ENCODE measurements at places on chromosomes 11 and 22.

- peak; percentile 6 for DNase-seq
These were observed 667 bp downstream of the ACCS start for GRCh38 chr11:44066732-44067141.

DNA sequence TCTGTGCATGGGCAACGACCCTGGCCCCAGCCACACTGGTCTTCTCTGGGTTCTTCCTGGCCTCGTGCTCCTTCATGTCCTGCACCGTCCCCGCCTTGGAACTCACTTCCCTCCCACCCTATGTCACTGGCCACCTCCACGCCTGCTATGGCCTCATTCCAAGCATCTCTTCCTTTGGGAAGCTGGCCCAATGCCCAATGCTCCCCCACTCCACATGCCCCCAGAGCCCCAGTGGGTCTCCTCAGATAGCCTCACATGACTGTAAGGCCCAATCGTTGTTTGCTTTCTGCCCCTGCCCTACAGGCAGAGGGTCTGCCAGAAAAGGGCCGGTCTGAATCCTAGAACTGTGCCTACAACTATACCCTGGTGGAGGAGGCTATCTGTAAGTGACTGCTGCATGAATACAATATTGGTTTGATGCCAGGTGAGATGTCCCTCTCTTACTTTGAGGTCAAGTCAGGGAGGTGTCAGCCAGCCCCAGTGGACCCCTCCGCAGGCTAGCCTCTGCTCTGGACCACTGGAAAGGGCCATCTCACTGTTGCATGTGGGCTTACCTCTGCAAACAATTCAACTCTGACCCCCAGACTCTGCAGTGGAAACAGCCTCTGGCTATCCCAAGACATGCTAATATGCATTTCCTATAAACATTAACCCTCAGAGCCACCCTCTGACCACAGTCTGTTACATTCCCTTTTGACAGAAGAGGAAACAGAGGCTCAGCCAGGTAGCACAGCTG lies 2.1 kb upstream of the GNAZ start:
- DNase-seq: no peak

DNA sequence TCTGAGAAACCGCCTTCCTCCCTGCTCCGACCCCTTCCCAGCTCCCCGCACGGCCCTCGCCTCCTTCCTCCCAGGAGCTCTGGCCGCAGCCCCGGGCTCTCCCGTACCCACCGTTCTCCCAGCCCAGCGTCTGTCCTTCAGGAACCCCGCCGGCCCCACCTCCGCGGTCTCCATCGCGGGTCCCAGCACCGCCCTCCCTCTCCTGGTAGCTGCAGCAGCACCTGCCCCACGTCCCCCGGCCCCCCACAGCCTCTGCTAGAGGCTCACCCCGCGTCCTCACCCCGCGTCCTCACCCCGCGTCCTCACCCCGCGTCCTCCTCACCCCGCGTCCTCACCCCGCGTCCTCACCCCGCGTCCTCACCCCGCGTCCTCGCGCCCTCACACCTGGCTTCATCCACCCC lies 85.9 kb downstream of the WNT7B start:
- DNase-seq: no peak

GRCh38 chr11:104925850-104926249 lies 27.6 kb upstream of the CASP12 start:
- DNase-seq: no peak

GRCh38 chr22:46664301-46664855 lies 44.2 kb downstream of the GRAMD4 start:
- DNase-seq: no peak

- DNase-seq: no peak
These were observed 32.2 kb upstream of the OAF start for GRCh38 chr11:120178561-120179056.

DNA sequence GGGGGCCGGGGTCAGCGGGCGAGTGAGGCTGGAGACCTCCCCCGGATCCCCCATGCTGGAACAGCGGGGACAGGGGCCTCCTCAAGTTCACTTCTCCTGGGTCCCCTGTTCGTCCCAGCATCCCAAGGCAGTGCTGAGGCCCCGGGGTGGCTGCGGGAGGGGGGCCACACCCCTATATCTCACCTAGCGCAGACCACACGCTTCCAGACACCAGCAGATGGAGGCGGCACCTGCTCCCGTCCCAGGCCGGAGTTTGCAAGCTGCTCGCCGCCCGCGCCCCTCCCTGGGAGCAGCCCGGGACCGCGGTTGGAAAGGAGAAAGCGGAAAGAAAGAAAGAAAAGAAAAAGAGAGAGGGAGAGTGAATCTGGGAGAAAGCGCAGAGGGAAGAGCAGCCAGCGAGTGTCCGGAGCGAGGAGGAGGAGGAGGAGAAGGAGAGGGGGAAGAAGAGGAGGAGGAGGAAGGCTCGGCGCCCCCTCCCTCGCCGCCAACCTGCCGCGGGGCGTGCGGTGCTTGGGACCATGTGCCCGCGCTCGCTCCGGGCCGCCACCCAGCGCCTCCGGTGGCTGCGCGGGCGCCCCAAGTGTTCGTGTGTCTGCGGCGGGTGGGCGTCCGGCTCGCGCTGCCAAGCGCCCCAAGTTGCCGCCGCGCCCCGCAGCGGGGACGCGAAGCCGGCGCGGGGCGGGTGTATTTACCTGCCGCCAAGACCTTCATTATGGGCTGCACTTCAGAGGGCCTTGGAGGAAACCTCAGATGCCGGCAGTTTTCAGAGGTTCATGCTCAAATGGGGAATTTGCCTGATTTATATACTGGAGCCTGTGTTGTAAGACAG lies at the start of gene LIF:
LIF (minus strand) TSS at position 775 of the 829 bp plus-strand sequence; CDS start at position 711, 64 bp downstream.
- no peak for DNase-seq

- DNase-seq: no peak
These were observed 490.3 kb downstream of the BUD13 start for GRCh38 chr11:116282481-116282880.

DNA sequence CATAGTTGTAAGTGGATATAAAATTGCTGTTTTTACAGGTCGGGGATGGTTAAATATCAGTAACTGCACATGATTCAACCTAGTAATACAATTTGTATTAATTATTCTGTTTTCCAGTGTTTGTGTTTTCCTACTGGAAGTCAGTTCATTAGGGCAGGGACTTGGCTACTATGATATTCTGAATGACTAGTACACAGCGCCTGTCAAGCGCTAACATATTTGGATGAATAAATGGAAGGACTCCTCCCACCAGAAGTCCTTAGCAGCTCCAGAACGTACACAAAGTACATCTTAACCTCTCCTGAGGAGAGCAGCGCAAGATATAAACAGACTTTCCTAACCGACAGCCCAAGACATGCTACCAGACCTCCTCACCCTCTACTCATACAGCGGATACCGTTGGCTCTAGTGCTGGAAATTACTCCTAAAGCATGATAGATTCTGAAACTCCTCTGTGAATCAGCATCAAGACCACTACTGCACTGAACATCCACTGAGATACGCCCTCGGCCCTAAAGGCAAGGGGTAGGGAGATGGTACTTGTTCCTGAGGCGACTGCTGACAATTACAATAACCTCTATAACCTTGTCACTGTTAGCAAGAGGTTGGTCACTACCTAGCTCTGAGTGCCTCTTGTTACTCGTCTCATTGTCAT lies 79.1 kb downstream of the RDX start:
- no peak for DNase-seq

DNA sequence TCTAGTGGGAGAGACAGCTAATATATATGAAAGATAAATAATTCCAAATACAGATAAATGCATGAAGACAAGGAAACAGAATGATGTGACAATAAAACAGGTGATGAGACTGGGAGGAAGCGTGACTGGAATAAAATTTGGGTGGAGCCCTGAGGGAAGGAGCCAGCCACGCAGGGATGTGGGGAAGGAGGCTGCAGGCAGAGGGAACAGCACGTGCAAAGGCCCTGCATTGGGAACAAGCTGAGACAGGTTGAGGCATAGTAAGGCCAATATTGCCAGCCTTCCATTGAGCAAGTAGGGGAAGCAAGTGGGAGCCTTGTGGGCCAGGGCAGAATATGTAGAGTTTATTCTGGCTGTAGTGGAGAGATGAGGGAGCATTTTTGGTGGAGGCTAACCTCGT lies 107.5 kb upstream of the CRYBB3 start:
- DNase-seq: no peak

DNA sequence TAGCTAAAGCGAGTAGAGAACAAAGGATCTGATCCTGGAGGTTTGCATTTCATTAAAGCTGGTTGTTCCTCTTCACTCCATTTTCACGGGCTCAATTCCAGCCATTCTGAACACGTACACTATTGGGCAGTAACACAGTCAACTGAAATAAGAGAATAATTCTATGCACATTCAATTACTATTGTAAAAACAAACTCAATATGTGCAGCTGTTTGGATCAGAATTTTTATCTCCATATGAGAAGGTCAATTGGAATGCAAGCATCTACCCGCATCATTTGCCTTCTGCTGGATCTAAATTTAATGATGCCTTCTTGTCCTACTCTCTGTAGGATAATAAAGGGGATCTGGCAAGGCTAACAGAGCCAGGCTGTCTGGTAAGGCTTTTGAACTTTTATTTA lies 562.8 kb upstream of the CCDC179 start:
- no peak for DNase-seq

GRCh38 chr11:727859-728748 lies 19.2 kb upstream of the TALDO1 start:
- DNase-seq: peak; percentile 88

DNA sequence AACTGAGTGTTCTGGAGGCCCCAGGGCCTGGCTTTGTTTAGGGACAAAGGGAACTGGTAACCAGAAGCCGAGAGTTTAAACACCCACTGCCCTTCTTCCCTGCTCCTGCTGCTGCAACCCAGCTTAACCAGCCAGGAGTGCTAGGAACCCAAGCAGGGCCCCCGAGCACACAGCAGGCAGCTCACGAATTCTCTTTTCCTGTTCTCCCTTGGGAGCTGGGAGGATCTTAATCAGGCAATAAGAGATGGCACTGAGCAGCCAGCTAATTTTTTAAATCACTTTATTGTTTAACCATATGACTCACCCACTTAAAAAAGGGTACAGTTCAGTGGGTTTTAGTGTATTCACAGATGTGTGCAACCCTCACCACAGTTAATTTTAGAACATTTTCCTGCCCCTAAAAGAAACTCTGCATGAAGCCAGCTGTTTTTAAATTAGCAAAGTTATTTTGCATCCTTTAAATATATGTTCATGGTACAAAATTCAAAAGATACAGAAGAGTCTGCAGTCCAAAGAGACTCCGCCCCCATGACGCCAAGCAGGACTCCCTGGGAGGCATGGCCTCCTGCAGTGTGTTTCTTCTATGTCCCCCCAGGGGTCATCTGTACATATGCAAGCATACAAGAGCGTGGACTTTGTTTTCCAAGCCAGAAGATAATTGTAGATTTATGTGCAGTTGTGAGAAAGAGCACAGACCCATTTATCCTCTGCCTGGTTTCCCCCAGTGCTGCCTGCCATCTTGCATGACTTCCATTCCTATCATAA lies 18.9 kb upstream of the PPP6R3 start:
- peak; percentile 47 for DNase-seq

DNA sequence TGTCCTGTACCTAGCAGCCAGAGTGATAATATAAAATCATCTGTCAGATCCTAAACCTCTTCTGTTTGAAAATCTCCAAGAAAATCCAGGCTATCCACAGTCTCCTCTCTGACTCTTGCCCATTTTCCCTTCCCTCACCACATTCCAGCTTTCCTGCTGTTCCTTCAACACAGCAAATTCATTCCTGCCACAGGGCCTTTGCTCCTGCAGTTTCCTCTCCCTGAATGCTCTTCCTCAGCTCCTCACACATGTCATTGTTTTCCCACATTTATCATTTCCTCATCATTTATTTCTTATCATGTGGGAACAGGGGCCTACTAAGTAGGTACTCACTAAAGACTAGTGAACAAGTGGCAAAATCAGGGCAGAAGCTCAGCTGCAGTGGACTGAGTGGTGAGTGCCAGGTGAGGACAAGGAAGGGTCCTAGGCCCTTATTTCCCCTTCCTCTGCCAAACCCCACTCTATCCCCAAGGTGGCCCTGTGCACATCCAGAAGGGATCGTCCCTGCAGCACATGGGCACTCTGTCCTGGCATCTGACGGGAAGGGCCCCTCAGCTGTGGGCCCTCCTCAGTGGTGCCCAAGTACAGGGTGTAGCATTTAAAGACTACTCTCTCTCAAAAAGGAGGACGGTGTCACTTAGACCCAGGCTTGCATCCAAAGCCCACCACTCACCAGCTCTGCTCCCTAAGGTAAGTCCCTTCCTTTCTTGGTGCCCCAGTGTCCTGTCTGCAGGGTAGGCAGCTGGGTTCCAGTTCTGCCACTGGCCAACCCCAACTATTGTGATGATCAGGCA lies 2.0 kb downstream of the LRRC32 start:
- no peak for DNase-seq

DNA sequence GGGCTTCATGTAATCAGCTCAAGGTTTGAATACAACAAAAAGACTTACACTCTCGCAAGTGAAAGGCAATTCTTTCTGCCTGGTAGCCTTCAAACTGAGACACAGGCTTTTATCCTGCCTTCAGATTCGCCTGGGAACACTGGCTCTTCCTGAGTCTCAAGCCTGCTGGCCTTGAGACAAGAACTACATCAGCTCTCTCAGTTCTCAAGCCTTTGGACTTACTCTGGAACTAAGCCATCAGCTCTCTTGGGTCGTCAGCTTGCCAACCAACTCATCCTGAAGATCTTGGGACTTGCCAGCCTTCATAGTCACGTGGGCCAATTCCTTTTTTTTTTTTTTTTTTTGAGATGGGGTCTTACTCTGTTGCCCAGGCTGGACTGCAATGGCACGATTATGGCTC lies 35.7 kb upstream of the LRRC10B start:
- DNase-seq: no peak

DNA sequence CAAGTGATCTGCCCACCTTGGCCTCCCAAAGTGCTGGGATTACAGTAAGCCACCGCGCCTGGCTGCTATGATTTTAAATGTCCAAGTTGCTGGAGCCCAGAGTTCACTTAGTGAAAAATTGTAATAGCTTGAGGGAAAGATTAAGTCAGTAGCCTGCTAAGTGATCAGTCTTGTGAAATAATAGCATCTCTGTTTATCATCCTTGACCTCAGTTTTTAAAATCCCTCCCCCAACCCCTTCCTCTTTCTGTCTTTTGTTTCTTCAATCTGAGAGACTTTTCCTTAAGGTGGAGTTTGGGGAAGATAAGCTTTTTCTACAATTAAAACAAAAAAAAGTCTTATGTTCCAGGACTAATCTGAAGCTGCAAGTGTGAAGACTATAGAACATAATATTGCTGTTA lies 6.4 kb downstream of the HIPK3 start:
- no peak for DNase-seq

DNA sequence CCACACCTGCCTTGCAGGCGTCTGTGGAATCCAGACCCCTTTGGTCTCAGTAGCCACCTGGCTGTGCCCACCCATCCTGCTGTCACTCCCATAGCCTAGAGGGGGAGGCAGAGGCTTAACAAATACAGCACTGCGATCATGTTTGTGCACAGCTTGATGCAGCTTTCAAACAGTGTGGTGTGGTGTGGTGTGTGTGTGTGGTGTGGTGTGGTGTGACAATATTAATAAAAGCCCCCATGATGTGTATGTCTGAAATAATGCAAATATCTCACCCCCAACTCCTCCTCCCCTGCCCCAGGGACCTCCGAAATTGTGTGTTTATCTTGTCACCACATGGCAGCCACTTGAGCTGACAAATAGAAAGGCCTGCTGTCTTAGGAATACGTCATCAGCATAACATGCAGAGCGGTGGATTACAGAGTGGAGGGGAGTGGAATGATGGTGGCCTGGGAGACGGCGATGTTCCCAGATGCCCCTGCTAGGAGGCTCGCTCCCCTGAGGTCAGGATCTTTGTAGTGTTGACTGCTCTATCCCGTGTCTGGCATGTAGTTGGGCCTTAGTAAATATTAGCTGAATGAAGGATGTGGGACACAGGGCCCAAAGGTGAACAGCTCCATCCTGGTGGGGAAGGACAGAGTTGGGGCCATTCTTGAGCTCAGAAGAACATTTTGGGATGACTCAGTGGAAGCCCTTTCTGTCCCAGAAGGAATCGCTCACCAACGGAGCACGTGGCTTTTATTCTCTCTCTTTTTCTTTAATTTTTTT lies 2.8 kb downstream of the PDXP start:
- DNase-seq: no peak

GRCh38 chr11:77865805-77866204 lies 44.9 kb downstream of the AAMDC start:
- no peak for DNase-seq

Data from T1000 (cell line).